Stimulated activated CD8-positive, alpha-beta memory T cell treated with anti-CD3 and anti-CD28 coated beads, Interleukin-15, amount 100 ng/mL, for 24 hours (primary cell): ENCODE measurements at places on chromosomes 2 and 18.

- DNase-seq: no peak
Observed at GRCh38 chr18:42310956-42311355, 355.9 kb downstream of the PIK3C3 start.

GRCh38 chr2:169683054-169683424 is 11.2 kb downstream of the CFAP210 start:
- no peak for DNase-seq

DNA sequence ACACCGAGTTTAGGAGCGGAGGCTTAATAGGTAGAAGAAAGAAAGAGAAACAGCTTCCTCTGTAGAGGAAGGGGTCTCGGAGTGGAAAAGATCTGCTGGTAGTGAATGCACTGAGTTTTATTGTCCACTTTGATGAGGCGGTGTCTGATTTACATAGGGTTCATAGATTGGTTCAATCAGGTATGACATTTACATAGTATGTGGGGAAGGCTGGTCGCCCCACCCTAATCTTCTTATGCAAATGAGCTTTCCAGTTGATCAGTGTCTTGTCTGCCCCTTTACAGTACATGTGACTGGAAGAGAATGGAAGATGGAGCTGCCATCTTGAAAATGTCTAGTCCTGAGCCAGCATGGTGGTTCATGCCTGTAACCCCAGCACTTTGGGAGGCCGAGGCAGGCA is 19.9 kb upstream of the CNOT11 start:
- DNase-seq: no peak

- no peak for DNase-seq
Observed at GRCh38 chr2:19575641-19576040, 217.2 kb upstream of the OSR1 start.

DNA sequence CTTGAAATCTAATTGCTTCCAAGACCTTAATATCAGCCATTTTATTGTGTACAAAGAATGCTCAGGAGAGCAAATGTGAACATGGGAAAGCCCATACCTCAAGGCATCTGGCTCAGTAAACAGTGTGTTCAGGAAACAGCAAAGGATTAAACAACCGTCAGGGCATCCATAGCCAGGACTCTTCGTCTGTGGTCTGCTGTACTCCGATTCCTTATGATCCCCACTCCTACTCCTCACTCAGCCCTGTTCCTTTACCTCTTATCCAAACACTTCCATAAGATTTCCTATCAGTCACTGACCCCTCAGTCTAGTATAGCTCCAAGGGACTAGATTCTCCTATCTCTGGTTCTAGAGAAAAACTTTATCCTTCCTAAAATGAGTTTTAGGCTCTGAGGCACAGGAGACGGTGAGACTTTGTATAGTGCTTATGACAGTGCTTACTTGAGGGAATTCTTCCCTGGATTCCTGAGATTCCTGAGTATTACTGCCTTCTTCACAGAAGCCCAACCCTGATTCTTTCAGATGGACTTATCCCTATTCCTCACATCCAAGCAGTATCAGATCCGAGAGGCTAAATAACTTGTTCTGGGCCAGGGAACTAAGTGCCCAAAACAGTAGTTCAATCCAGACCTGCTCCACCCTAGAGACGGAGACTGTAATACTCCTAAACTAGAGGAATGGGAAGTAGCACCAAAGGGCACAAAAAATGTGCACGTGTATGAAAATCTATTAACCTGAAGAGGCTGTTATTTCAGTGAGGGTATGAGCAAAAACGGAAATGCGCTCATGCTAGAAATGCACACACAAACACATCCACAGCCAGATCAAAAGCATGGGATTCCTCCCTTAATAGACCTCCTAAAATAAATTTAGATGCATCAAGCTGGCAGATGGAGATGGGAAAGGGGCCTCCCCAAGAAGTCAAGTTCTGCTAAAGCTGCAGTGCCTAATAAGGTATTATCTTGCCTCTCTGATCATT is 42.1 kb upstream of the SIGLEC15 start:
- DNase-seq: no peak

- DNase-seq: no peak
Observed at GRCh38 chr2:150944315-150944714, 317.3 kb downstream of the RBM43 start.

DNA sequence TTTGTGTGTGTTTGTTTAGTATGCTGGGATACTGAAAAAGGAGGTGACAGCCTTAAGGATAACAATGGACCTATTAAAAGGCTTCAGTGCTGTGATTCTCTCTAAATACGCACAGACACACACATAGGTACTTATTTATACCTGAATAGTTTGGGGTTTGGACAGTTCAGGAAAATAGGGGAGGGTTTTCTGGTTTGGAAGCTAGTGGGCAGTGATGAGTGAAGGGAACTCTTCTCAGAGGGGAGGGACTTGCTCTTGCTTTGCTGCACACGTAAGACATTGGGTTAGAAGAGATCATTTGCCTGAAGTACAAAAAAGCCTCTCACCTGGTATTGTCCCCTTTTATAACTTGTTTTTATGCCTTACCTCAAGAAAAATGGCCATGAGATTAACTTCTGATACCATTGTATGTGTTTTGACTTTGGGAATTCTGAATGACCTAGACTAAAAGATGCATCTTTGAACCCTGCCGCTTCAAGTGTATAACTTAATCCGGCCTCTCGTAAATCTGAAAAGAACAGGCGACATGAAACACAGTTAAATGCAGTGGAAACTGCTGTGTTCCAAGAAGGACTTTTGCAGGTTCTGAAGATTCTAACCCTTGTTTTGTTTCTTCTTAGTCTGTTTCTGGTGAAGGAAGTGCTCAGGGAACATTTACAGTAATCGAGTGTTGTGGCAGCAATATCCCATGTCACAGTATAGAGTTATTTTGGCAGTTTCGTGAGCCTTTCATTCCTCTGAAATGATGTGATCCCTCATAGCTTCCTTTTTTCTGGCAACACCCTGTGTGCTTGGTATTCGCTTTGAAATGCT is 2.5 kb downstream of the CRIM1 start:
- DNase-seq: no peak

- DNase-seq: no peak
Observed at GRCh38 chr2:189654641-189655040, 6.6 kb upstream of the ASNSD1 start.

- DNase-seq: no peak
Observed at GRCh38 chr18:48750485-48751175, 200.1 kb downstream of the SMAD7 start.

GRCh38 chr18:74797577-74798151 is 200.0 kb downstream of the ZNF407 start:
- no peak for DNase-seq

DNA sequence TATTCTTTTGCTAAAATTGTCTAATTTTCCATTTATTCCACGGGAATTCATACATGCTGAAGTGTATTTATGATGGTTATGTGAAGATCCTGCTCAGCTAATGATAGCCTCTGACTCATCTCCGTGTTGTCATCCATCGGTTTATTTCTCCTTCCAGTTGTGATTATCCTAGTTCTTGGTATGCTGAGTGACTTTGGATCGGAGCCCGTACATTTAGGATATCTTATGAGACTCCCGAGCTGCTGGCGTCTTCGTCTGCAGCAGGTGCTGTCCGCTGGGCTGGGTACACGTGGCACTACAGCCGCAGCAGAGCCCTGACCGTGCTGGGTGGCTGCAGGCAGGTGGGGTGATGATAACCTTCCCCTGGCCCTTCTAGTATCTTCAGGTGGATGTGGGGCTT is 40.1 kb upstream of the GALR1 start:
- no peak for DNase-seq

DNA sequence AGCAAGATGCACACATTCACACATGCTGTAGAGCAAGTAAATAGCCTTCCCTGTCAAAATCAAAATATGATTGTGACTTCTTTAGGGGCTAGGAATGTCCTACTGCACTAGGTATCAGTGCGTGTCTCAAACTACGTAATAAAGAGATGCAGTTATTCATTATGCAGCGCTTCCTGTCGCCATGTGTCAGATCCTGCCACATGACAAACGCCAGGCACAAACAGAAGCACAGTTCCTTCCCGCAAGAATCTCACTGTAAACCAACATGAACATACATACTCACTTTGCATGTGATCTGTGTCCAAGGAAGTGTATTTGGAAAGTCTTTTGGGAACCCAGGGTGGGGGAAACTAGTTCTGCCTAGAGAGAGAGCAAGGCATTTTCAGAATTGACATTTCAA is 599.9 kb downstream of the RNF144A start:
- no peak for DNase-seq

- no peak for DNase-seq
Observed at GRCh38 chr18:54807303-54807702, 21.0 kb upstream of the RAB27B start.

GRCh38 chr2:160253440-160254188 is 53.5 kb upstream of the ITGB6 start:
- no peak for DNase-seq

DNA sequence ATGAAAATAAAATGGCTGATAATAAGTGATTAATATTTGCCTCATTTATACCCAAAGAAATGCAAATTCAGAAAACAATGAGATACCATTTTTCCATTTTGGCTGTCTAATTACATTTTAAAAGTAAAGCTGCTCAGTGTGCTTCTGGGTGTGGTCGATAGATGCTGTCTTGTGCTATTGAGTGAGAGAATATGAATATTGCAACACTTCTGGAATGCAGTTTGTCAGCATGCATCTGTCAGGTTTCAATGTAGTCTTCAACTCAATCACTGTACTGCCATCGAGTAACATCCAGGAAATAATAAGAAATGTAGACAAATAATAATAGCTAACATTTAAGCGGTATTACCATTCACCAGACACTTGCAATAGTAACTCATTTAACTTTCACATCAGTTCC is 3.9 kb downstream of the IL18R1 start:
- no peak for DNase-seq

- no peak for DNase-seq
Observed at GRCh38 chr18:55089610-55090009, 130.3 kb upstream of the CCDC68 start.

DNA sequence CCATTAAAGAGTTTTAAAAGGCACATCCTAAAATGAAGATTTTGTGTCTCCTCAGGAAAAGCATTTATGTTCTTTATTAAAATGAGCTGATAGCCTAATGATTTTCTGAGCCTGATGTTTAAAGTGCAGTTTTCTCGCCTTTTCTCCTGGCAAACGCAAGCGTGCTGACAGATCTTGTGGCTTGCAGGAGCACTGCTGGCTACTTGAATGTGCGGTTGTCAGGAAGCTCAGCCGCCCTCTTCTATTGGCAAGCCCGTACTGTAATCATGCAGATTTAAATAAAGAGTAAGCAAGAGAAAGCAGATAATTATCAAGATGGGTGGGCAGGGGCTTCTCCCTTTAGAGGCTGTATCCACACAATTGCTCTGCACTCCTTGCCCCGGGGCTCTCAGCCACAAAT is 139.5 kb upstream of the SPHKAP start:
- DNase-seq: no peak

GRCh38 chr2:86697551-86698104 is 22.5 kb upstream of the RMND5A start:
- no peak for DNase-seq

GRCh38 chr2:158969715-158970240 is 1.3 kb downstream of the TANC1 start:
- no peak for DNase-seq

DNA sequence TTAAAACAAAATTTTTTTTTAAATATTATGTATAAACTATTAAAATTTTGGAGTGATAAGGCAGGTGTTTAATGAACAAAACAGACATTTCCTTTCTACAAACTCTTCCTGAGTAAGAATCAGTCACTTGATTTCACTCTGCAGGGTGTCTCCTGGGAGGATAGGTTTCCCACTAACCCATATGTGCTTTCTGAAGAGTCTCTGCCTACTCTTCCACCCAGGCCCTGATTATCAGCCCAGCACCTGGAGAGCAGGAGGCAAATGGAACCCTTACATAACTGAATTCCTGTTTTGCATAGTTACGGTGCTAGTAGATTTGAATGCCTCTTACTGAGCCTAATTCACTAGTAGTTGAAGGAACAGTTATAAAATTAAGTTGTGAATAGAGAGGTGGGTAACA is 1718.6 kb downstream of the SUCLG1 start:
- no peak for DNase-seq

DNA sequence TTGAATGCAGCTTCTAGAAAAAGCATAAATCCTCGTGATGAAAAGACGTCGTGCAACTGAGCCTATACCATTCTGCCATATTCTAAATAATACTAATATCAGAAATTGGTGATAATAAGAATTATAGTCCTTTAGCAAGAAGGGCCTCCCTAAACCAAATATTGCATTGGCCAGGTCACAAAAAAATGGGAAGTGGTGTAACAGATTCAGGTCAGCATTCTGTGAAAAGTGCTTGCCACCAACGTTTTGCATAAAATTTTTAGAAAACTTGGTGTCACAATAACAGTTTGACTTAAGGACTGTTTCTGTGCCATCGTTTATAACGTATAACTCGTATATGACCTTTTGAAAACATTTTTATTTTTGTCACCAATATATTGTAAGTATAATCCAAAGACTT is 603.6 kb downstream of the CPS1 start:
- no peak for DNase-seq

DNA sequence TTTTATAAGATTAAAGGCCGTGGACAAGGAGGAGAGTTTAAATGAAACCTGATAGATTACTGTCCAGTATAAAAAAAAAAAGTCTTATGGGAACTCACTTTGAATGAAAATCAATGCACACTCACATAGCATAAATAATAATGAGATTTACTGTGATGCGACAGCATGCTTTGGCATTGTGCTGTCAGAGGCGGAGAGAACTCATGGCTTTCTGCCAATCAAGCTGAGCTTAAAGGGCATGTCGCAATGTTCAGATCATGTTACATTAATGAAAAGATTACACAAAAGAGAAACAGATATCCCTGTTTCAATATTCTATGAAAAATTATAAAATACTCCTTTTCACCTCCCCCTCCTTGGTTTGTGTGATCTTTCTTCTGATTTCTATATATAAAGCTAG is 310.8 kb downstream of the ERBB4 start:
- no peak for DNase-seq

GRCh38 chr18:8696749-8697211 is 8.6 kb upstream of the MTCL1 start:
- peak; percentile 84 for DNase-seq

DNA sequence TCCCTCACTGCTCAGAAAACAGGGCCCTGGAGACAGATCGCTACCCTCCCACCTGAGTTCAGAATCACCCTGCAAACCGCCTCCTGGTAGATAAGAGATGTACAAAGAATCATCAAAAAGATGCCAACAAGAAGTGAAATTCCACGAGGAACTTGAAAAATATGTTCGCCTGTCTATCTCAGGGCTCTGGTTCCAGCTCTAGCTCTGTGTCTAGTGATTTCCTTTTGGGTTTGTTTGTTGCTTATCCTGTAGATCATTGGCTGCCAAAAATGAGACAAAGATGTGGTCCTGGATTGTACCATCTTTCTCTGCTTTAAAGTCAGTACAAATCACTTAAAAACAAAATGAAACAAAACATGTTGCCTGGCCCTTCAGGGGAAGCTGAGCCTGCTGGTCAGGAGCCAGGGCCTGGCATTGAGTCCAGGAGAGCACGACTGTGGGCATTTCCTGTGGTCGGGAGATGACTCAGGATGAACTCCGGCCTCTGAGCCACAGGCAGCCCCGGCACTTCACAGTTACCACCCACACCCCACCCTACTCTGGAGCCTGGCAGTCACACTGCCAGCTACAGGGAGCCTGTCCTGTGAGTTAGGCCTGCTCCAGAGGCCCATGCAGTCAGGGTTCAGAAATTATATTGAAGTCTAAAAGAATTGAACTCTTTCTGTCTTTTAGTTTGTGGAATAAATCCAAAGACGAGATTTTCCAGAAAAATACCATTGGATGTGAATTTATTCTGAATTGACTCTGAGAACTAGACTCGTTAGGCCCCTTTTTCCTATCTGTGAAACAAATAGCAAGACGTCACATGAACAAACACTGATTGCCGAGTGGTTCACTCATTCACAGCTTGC is 8.0 kb upstream of the ITGB6 start:
- DNase-seq: no peak
